Stimulated activated CD8-positive, alpha-beta memory T cell treated with anti-CD3 and anti-CD28 coated beads, Interleukin-7, amount 100 ng/mL, for 48 hours (primary cell): ENCODE measurements at places on chromosomes 4 and X.

DNA sequence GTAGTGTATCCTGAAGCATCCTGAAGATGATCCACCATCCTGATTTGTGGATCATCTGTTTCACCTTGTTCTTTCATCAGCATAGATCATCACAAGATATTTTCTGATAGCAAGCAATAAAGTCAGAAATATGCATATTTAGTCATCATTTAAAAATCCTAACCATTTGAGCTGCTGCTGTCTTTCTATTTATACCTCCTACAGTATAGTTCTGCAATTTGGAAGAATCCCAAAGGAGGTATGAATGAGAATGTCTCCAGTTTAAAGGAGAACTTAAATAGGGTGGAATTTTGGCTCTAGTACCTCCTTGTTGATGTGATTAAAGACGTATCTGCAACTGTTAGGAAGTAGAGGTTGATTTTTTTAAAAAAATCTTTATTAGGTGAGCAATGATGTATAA is 7.6 kb downstream of the SLC25A14 start:
- DNase-seq = no peak

DNA sequence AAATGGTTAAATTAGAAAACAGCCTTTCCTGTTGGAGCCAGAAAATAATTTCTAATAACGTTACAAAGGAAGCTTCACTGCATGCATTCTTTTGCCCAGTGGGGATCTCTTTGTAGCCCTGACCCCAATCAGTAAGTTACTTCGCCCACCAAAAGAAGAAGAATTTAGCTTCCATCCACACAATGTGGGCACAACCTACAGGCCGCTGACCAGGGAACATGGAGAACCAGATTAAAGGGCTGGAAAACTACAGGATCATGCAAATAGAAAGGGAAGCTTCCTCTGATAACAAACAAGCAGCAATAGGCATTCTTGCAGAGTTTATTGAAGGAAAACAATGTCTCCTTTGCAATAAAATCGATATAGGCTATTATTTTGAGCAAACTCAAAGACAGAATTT is 21.3 kb upstream of the TSPAN5 start:
- no peak for DNase-seq

DNA sequence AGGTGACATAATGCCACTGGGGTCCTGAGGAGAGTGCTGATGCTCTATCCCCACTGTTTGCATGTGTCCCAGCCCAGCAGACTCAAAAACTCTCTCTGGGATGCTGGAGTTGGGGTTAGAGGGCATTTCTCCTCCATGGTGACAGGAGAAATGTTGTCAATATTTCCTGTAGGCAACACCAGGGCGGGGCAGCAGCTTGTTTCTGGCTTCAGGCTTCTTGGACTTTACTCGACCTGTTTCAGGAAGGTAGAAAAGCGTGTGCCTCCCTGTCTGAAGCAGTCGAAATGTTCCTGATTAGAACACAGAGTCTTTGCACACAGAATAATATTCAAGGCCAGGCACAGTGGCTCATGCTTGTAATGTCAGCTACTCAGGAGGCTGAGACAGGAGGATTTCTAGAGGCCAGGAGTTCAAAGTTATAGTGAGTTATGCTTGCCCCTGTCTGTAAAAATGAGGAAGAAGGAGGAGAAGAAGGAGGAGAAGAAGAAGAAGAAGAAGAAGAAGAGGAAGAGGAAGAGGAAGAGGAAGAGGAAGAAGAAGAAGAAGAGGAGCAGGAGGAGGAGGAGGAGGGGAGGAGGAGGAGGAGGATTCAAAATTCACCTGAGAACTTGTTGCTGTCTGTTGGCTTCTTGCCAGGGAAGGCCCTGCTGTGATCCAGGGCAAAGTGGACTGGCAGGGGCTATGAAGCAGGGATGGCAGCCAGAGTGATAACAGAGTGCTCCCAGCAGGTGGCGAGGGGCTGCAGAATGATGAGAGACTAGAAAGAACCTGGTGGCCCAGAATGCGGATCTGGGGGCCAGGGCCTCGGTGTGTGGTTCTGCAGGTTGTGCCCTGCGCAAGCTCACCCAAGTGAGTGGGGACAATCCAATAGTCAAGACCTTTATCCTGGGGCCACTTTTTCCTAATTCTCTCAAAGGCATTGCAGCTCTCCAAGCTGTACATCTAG is 82.9 kb downstream of the RTL5 start:
- no peak for DNase-seq

GRCh38 chr4:6332042-6332668 is 62.5 kb downstream of the WFS1 start:
- DNase-seq = no peak

DNA sequence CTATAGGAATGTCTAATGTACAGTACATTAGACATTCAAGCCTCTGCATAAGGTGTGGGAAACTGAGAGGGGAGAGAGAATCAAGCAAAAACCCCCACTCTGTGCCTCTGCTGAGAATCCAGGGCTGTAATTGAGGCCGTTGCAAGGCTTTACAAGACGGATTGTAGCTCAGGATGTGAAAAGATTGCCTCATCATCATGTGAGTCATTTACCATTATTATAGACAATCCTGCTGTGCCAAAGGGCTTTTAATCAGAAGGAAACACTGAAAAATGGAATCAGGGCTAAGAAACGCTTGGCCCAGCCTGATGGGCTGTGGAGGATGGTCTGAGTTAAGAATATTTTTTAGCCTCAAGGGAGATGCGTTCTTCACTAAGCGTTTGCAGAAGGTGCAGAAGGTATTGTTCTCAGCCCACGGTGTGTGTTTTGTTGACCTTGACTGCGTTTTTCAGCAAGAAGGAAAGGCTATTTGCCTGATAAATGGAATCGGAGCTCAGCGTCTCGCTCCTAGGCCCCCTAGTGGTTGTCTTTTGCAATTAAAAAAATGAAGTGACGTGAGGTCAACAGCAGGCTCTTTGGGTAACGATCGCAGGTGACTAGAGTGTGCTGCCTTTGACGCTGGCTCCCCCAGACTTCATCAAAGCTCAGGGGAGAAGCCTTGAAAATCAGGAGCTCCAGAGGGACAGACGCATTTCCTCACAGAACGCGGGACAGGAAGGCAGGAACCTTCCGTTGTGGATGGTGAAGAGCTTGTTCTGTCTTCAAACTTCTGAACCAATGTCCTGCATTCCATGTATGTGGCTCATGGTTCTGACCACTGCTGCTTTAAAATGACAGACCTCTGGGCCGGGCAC is 18.1 kb upstream of the CHRNA9 start:
- DNase-seq = no peak

- no peak for DNase-seq
These were observed 101.1 kb downstream of the ADGRL3 start for GRCh38 chr4:61301271-61301670.

DNA sequence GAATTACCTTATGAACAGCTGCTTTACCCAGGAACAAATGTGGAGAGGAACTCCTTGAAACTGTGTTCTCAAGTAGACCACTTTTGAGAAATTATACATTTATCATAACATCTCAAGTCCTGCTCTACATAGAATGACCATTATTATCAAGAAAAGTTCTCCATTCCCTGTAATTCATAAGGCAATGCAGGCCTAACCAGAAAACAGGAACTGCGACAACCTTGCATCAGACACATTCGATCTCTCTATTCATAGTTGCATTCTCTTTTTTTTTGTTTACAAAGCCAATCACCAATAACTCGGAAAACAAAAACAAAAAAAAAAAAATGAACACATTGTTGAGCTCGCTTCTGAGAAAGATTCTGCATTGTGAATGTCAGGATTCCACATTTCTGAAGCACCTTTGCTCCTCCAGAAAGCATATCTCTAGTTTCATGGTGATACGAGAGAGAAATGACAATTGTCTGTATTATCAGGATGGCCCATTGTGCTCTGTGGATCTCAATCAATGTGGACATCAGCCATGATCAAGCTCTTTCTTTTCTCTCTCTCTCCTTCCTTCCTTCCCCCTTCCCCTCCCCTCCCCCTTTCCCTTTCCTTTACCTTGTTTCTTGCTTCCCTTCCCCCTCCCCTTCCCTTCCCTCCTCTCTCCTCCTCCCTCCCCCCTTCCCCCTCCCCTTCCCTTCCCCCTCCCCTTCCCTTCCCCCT is 32.4 kb upstream of the CD99 start:
- no peak for DNase-seq

DNA sequence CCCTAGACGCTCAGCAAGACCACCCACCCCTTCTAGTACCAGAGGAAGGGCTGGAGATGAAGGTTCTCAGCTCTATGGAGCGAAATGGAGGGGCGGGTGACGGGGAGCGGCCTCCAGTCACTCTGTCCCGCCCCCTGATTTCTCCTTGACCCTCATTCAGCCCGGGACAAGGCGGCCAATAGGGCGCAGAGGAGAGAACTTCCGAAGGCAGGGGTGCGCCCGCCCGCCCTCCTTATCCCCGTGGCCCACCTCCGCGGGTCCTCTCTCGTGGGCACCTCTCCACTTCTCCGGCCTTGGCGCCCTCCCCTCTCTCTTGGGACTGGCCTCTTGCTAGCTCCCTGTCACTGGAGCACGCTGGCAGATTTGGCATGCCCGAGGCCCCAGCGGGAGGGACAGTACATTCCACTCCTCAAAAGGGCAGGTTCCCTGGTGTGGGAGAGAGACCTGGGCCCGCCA is 1.1 kb upstream of the SEPTIN6 start:
- no peak for DNase-seq

- DNase-seq = no peak
These were observed 79.5 kb downstream of the PCDH18 start for GRCh38 chr4:137452799-137453198.

DNA sequence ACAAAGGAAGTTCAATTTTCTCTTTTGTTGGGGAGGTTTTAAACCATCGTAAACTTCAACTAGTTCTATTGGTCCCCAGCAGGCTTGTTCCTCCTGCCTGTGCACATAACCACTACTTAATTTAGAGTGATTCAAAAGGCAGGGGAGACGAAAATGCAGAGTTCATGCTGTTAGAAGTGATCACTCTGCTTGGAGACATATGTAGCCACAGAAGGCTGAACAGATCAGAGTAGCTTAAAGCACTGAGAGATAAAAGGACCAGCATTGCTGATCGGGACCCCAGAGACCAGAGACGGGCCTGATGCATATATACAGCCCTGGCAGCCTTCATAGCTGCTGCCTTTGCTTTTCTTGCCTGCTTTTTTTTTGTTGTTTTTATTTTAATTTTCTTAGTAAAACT is 662.0 kb upstream of the CPEB2 start:
- DNase-seq = no peak

DNA sequence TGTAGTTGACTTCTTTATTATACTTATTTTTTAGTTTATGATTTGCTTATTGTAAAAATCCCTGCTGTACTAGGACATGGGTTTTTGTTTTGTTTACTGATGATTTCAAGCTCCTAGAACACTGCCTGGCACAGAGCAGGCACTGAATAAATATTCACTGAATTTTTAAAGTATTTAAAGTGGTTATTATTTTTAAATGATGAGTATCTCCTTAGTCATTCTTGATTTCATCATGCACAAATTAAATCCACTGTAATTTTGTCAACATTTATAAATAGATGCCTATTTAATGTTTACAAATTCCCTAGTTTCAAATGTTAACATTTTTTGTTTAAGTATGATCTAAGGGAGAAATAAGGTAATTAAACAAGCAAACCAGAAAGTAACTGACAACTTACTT is 367.9 kb upstream of the SLIT2 start:
- no peak for DNase-seq

DNA sequence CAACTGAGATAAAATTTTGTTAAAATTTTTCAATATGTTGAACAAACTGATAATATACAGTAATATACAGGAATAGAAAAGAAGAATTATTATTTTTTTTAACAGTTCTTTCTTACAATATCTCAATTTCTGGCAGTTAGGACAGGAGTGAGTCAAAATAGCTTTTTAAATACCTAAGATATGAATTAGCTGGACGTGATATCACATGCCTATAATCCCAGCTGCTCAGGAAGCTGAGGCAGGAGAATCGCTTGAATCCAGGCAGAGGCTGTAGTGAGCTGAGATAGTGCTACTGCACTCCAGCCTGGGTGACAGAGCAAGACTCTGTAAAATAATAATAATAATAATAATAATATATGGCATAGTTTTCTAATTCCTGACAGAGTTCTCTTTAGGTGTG is 1039.3 kb downstream of the STPG2 start:
- no peak for DNase-seq

DNA sequence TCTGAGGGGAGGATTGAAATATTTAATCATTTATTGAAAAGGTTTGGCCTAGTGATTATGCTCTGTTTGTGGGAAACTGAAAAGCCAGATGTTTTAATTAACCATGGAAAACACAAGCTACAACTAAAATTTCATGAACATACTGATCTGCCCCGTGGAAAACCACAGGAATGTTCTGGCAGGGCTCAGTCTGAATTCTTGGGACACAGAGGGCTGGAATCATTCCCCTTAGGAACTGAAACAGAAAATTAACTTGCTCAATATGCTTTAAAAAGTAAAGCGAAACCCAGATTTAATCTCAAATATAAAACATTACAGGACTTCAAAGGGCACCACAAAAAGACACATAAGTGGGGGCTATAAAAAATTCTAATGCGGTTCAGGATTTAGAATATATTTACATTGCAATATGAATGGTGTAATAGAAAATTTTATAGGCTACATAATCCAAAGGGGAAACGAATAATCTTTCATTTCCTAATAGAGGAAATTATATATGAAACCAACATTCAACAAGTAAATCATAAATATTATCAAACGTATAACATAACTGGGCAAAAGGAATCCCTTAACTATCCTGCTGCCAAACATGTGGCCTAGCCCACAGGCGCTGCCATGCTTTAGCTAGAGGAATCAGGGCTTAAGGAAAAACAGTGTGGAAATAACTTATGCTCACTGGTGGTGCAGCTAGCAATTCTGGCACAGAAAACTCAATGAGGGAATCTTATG is 70.9 kb downstream of the APBB2 start:
- no peak for DNase-seq

DNA sequence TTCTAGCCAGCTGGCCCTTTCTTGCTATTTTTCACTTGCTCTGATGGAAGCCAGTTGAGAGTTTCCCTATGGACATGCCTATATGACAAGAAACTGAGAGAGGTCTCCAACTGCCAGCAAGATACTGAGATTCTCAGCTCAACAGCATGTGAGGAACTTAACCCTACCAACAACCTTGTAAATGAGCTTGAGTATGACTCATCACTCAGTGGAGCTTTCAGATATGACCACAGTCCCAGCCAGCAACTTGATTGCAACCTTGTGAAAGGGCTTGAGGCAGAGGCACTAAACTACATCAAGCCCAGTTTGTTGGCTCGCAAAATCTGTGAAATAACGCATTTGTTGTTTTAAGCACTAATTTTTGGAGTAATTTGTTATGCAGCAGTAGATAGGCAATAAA is 175.8 kb downstream of the COMMD8 start:
- DNase-seq = no peak

DNA sequence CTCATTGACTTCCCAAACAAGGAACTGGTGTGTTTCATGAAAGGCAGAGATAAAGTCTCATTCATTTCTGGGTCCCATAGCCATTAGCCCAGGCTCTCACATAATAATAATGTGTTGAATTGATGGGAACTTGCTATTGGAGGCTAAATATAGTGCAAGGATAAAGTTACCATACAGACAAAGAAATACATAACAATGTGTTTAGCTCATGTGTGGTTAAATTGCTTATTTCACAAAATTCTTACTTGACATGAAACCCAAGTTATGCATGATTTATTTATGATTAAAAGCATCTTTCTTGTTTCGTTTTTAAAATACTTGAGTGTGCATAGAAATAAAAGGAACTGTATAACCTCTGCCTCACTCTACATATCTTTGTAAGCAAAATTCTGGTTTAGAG is 37.3 kb upstream of the LPAR4 start:
- no peak for DNase-seq
